CD4-positive, alpha-beta T cell (primary cell): ENCODE measurements at places on chromosomes 7 and 10.

DNA sequence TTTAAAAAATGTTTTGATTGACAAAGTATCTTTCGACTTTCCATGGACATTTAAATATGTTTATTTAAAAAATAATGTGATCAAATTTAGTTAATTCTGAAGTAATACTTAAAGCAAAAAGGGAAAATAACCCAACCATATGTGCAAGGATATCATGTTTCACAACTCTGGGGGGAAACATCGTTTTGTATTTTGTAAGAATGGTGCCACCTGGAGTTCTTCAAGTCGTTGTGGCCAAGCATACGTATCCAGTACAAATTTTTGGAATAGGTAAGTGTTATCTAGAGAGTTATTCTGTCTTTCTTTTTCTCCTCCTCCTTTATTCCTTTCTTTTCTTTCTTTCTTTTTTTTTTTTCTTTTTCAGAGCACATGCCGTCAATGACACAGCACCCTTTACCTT, 176.2 kb upstream of the CSTF2T start:
- no peak for DNase-seq

- DNase-seq, result no peak
Observed at GRCh38 chr7:127678947-127679346, 27.0 kb downstream of the SND1 start.

GRCh38 chr7:155470186-155470487, 12.2 kb downstream of the EN2 start:
- DNase-seq, result no peak

DNA sequence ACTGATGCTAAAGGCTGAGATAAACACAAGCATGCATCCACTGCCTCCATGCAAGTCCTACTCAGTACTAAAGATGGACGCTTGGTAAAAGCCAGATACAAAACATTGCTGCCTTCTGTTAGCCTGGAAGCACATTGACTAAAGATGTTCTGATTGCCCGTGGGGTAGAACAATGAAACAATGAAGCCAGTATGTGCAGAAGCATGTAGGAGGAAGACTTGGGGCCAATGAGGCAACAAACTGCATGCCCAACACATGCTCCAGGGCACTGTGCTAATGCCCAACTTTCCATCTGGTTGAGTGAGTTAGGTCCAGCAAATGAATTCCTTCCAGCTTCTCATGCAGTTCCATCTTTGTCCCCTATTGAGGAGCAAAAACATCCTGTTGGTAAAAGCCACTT, 1245.5 kb downstream of the GATA3 start:
- no peak for DNase-seq

GRCh38 chr7:127089146-127089545, 163.6 kb downstream of the GRM8 start:
- DNase-seq, result no peak

- DNase-seq, result no peak
Observed at GRCh38 chr10:92969151-92969550, 91.4 kb upstream of the CYP26C1 start.

- no peak for DNase-seq
Observed at GRCh38 chr7:111873326-111873646, 311.0 kb upstream of the IMMP2L start.

GRCh38 chr7:100887516-100888290, 1.8 kb downstream of the UFSP1 start:
- peak; percentile 46 for DNase-seq

DNA sequence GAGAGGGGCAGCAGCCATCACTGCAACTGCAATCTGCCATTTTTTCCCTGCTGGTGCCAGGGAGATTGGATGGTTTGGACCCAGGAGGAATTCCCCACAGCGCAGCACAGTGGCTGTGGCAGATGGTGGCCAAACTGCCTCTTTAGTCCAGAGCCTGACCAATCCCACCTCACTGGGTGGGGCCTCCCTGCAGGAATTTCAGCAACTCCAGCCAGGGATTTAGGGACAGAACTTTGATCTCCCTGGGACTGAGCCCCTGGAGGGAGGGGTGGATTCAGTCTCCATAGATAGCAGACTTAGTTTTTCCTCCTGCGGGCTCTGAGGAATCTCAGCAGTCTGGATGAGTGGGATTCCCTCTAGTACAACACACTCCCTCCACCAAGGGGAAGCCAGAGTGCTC, 179.7 kb upstream of the WDR11 start:
- no peak for DNase-seq

DNA sequence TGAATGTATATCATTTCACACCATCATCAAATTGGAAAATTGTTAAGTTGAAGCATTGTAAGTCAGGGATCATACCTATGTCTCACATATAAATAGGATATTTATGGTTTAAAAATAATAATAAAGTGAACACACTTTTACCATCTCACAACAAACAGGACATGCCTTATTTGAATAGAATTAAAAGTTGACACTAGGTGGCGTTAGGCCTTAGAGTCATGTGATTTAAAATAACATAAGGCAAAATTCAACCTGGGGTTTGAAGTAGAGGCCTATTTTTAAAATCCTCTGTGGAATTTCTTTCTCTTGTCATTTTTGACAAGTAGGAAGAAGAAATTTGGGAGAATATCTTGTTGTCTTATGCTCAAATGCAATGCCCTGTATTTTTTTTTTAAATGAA, 184.7 kb upstream of the PCDH15 start:
- DNase-seq, result no peak

DNA sequence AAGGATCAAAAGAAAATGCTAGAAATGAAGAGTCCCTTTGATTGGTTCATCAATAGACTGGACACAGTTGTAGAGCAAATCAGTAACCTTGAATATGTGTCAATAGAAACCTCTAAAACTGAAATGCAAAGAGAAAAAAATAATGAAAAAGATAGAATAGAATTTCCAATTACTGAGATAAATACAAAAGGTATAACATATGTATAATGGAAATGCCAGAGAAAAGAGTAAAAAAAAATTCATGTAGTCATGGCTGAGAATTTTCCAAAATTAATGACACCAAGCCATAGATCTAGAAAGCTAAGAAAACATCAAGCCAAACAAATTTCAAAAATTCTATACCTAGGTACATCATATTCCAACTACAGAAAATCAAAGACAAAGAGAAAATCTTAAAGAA, 62.0 kb upstream of the HGF start:
- DNase-seq, result no peak

DNA sequence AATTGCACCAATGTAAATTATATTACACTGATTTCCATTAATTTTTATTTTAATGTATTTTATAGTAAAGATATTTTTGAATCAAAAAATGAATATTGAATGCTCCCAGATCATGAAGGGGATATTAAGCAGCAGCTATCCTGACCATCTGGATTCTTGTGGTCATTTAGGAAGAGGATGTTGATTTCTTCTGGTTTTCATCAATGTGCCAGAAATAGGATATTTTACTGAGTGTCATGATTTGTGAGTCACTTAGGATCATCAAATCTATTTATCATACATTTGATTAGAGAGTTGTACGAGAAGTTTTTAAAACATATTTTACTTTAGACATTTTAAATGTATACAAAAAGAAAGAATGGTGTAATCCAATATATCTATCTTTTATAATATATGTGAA, 366.3 kb upstream of the CHRM2 start:
- DNase-seq, result no peak

DNA sequence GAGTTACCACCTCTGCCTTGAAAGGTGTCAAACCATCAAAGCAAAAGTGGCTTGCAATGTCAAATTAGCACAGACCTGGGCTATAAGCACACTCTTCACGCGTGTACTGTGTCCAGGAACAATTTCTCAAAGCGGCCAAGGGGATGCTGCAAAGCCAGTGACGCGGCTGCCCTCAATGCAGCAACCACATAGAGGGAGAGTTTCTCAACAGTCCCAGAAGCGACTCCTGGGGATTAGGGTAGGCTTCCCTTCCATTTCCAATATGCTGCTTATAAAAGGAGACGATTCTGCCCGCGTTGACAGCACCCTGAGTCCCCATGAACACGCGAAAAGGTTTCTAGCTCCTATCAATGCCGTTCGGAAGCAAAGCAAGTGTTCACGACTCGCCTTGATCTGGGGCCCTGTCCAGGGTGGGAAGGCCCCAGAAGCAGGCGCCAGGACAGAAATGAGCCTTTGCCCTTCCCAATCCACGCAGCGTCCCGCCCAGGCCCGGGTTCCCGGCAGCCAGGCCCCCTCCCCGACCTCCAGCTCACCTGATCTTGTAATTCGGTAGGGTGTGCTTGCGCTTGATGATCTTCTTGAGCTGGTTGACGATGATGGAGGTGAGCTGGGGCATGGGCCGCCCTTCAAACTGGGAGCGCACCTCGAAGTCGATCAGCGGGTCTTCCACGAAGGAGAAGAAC, 1.3 kb downstream of the PDZD8 start:
- peak; percentile 2 for DNase-seq

DNA sequence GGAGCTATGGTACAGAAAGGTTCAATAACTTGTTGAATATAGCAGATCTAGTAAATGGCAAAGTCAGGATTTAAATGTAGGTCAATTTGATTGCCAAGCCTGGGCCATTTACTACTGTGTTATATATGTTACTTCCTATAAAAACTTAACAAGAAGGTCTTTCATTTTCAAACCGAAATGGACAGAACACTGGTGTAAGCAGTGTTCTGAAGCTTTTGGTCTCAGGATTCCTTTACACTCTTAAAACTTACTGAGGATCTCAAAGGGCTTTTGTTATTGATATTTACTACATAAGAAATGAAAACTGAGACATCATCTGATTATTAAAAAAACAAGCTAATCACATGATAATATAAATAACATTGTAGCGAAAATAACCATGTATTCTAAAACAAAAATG, 114.7 kb downstream of the PTEN start:
- DNase-seq, result no peak

- no peak for DNase-seq
Observed at GRCh38 chr7:92729172-92729571, 107.2 kb downstream of the CDK6 start.

DNA sequence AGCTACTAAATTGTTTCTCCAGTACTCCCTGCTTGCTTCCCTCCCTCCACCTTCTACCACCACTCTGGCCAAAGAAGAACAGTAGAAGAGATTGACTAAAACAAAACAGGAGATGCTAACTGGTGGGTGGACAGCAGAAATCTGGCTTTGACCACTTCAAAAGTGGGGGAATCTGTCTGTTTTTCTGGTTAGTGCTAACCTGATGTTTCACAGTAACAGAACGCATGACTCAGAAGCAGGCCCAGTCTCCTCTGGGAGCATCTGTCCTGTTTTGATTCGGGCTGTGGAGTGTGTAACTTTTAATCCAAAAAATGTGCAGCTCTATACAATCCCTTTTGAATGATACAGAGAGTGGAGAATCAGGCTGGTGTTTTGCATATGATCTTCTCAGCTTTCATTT, 32.7 kb upstream of the ZNF438 start:
- DNase-seq, result no peak

DNA sequence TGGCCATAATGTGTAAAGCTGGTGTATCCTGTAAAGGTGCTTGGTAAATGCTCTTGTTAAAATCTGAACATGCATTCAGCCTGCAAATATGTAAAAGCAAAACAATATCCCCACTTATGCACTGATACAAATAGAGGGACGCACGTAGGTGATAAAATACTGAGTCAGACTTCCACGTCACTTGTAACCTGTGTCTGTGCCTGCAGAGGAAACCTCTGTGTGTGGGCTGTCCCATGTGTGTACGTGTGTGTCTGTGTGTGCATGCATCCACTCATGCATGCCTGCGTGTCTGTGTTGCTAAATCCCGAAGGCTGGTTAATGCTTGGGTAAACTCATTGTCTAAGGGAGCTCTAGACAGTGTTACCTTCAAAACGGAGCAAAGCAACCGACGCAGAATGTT, 68.9 kb downstream of the KLF6 start:
- no peak for DNase-seq

GRCh38 chr7:28708033-28708951, 249.8 kb downstream of the TRIL start:
- no peak for DNase-seq

- no peak for DNase-seq
Observed at GRCh38 chr7:90507692-90508091, 38.3 kb downstream of the PTTG1IP2 start.

GRCh38 chr10:36559412-36560400, 565.7 kb upstream of the ANKRD30A start:
- DNase-seq, result no peak

GRCh38 chr7:157703131-157703530, 366.3 kb downstream of the DNAJB6 start:
- DNase-seq, result peak; percentile 31

- no peak for DNase-seq
Observed at GRCh38 chr10:71252220-71252619, 39.9 kb downstream of the UNC5B start.

- no peak for DNase-seq
Observed at GRCh38 chr7:74454021-74454924, 567 bp downstream of the GTF2IRD1 start.

DNA sequence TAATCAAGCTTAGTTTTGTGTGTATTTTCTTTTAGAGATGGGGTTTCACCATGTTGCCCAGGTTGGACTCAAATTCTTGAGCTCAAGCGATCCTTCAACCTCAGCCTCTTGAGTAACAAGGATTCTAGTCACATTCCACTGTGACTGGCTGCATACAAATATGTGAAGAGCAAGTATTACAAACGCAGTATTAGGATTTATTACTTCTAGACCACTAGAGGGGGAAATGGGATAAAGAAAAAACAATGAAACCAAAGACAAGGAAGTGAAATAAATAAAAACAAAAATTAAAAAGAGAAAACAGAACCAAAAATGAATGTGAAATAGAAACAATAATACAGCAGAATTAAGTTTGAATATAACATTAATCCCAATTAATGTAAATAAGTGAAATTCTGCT, 308.7 kb downstream of the ANKRD30A start:
- DNase-seq, result no peak

DNA sequence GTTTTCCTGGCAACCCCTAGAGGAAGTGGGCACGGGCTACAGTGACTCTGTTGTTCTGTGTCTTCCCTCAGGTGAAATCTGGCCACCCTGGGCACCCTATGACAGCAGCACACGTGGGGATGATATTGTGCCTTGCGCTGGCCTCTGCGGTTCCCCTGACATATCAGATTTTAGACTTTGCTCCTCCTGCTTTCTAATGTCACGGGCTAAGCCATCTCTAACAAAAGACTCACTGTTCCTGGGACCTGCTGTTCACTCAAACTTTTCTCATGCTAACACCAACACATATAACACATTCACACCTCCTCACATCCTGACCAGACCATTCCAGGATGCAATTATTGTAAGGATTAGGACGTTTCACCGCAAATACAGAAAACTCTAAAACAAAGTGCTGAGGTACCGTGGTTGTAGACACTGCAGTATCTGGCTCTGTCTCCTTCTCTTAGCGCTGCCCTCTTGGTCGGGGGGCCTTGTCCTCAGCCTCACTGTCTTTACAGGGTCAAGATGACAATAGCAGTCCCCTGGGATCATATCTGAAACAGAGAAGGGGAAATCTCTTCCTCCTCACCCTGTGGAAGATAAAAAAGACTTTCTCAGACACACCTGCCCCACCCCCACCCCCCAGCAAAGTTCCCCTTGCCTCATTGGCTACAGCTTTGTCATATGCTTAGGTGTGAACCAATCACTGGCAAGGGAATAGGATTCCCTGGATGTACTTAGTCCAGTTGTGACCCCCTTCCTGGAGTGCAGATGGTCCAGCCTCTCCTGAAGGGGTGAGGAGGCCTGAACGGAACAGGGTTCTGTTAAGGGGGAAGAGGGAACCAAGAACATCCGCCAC, 14.1 kb downstream of the CHN2 start:
- DNase-seq, result no peak

- no peak for DNase-seq
Observed at GRCh38 chr10:82267465-82267864, 392.5 kb downstream of the NRG3 start.
